ENCODE measurements at places on chromosomes 5 and 9.

- DNase-seq = no peak
These were observed 84.9 kb upstream of the NR3C1 start for GRCh38 chr5:143488381-143488780.

DNA sequence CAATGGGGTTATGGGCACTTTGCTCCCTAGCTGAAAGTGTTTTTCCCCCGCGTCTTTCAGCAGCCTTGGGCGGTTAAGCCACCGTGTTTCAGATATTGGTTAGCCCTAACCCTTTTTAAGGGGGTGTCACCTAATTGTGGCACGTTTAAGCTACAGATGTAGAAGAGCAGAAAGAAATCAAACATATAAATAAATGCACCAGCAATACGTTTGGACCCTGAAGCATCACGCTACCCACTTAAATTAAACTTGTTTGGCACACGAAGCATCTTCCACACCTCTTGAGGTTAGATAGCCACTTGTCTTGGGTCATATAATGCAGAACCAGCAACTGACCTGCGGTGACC, 768 bp downstream of the YTHDC2 start:
- no peak for DNase-seq

DNA sequence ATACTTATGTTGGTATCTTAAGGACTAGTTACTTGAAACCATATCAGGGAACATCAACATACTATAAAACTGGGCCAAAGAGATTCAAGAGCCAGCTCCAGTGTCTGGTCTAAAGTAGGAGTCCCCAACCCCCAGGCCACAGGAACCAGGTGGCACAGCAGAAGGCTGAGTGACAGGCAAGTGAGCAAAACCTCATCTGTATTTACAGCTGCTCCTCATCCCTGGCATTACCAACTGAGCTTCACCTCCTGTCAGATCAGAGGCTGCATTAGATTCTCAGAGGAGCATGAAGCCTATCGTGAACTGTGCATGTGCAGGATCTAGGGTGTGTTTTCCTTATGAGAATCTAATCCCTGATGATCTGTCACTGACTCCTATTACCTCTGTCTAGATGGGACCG, 581.6 kb upstream of the CDH9 start:
- DNase-seq = no peak

GRCh38 chr5:15425766-15426165, 74.2 kb upstream of the FBXL7 start:
- DNase-seq = no peak

DNA sequence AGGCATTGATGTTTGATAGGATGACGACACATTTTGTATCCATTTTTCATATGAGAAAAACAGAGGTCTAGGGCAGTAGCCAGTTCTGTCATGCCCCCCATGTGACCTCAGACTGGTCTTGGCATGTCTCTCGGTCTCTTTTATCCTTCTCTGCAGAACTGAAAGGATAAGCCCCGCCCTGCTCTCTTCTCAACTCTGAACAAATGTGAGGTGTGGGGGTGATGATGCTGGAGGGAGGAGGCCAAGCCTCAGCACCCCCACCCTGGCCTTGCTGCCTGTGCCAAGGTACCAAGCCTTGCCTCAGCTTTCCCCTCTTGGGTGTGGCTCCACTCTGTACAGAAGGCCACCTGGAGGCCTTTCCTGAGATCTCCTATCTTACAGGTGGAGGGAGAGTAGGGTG, 19.5 kb upstream of the CRB2 start:
- no peak for DNase-seq

DNA sequence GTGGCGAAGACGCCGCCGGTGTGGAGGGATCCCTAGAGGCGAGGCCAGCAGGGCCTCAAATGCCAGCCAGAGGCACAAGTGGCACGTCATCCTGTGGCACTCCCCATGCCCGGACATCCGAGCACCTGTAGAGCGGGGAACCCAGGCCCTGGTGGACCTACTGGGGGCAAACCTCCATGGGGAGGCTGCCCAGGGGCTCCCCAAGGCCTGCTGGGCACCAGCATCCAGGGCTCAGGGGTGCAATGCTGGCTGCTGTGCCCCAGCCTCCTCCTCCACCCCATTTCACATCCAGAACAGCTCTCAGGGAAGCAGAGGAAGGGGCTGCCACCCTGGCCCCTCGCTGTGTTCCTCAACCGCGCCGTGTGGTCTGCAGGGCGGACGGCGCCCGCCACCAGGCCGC, 43.5 kb downstream of the HK3 start:
- DNase-seq = no peak

Data from ecto neural progenitor cell (in vitro differentiated cells).